Right lobe of liver (tissue), 6 donors: ENCODE measurements at places on chromosomes 12 and 14.

DNA sequence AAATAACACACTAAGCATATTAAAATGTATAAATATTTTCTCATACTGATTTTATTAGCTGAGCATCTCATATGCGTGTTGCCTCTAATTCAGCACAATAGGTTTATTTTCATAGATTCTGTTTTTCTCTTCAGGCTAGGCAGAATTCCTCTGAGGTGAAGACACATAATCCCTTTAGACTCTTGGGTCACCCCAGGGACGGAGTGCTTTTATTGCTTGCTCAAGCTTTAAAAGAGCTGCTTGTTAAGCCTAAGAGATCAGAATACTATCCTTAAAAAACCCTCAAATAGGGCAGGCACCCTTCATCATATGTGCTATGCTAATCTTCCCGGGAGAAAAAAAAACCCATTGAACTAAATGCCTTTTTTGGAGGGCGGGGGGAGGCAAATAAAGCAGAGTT is 390.1 kb downstream of the KCNH5 start:
- no peak for DNase-seq

DNA sequence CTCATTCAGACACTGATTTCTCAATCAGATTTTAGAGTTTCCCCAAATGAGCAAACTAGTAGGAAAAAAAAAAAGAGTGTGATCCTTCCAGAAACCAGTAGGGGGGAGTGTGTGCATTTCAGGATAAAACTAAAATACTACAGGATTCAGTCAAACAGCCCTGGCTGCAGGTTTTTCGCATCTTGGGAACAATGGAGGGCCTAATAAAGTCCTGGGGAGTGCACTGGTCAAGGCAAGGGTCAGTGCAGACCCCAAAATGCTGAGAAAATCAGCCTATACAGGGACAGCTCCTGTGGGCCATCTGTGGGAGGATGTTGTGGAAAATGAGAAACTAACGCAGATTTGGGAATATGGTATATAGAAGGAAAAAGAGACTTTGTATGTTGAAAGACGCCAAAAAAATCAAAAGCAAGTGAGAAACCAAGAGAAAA is 22.2 kb upstream of the ABCD4 start:
- DNase-seq: no peak

GRCh38 chr14:95500772-95501401 is 15.6 kb downstream of the SYNE3 start:
- no peak for DNase-seq

- no peak for DNase-seq
Measured at GRCh38 chr12:111171345-111171744, 197.6 kb downstream of the PHETA1 start.
